EL (cell line): ENCODE measurements at places on chromosomes 2 and 18.
A peak's percentile ranks its signal among the peaks of the same experiment; 100 is the strongest.

DNA sequence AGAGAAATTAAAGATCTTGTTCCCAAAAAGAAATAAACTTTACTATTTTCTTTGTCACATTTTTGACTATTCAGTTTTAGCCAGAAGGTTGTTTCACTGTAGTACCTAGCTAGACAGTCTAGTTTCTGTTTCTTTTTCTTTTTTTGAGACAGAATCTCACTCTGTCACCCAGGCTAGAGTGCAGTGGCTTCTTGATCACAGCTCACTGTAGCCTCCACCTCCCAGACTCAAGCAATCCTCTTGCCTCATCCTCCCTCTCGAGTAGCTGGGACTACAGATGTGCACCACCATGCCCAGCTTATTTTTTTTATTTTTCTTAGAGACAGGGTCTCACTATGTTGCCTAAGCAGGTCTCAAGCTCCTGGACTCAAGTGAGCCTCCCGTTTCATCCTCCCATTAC is 2.2 kb downstream of the RBM45 start:
- DNase-seq: no peak

GRCh38 chr2:198114064-198114463 is 309.7 kb downstream of the PLCL1 start:
- DNase-seq: no peak

DNA sequence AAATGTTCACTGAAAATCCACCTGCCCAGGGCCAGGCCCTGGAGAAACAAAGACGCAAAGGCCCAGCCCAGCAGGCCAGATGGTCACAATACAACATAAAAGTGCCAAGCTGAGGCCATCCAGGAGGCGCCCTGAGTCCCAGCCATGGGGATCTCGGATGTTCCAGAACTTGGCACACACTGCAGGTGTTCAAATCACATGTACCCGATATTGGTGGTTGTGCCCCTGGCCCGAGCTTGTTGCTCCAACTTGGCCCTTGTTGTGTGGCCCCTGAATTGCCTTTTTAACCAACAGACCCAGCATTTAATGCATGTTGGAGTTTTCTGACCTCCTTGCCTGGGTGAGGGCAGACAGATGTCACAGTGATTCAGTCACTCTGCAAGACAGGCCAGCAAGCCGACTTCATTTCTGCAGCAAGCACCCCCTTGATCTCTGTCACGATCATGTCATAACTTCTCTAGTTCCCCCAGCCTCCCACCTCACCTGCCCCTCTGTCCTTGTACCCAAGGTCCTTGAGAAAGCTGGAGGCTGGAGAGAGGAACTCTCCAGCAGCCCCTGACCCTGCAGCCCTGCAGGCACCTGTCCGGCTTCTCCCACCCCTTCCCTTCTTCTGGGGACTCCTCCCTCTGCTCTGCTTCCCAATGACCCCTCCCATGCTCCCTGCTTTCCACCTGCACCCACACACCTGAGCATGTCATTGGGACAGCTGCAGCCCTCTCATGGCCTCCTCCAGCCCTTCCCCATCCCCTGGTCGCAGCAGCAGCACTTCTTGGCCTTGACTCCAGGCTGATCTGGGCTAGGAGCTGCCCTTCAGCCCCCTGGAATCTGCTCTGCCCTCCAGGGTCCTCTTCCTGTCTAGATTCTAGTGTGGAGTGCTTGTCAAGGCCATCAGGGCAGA is 9.1 kb downstream of the NGEF start:
- DNase-seq: no peak

GRCh38 chr2:197208024-197208423 is 102.6 kb downstream of the ANKRD44 start:
- DNase-seq: no peak

- peak; percentile 42 for DNase-seq
Measured at GRCh38 chr18:36186461-36187192, 670 bp upstream of the MOCOS start.

DNA sequence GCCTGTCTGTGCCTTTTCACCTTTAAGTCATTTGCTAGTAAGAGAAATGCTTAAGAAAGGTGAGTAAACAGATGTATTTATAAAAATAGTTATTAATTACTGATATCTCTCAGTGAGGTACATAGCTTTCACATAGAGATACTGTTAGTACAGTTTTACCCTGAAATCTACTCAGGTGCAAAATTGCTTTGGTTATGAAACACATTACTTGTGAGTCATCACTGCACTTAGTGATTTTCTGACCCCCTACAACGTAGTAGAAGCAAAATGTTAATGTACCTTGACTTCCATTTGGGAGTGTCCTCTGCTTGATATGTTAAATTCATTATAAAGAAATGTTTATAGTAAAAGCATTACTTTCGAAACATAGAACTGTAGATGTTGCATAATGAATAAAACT is 6.5 kb downstream of the GLS start:
- DNase-seq: peak; percentile 42

DNA sequence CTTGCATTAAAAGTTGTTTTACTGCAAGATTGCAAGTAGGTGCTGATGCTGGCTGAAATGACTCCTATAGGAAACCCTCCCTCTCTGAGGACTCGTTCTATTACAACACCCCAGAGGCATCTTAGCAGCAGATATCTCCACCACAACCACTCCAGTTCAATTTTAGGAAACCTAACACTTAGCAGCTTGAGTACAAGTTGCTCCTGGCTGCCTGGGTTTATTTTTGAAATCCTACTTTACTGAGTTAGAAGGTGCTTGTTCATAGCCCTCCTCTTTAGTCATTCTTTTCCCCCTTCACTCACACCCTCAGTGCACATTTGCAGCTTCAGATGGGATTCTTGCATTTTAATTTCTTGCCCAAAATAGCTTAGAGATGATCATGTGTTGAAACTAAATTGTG is 111.5 kb downstream of the MTCL1 start:
- DNase-seq: peak; percentile 69

- peak; percentile 75 for DNase-seq
Measured at GRCh38 chr2:150479075-150479915, 8.2 kb downstream of the RND3 start.

- no peak for DNase-seq
Measured at GRCh38 chr2:158221063-158222020, 119.7 kb downstream of the UPP2 start.

GRCh38 chr18:76188097-76188496 is 306.9 kb downstream of the ZNF516 start:
- no peak for DNase-seq

DNA sequence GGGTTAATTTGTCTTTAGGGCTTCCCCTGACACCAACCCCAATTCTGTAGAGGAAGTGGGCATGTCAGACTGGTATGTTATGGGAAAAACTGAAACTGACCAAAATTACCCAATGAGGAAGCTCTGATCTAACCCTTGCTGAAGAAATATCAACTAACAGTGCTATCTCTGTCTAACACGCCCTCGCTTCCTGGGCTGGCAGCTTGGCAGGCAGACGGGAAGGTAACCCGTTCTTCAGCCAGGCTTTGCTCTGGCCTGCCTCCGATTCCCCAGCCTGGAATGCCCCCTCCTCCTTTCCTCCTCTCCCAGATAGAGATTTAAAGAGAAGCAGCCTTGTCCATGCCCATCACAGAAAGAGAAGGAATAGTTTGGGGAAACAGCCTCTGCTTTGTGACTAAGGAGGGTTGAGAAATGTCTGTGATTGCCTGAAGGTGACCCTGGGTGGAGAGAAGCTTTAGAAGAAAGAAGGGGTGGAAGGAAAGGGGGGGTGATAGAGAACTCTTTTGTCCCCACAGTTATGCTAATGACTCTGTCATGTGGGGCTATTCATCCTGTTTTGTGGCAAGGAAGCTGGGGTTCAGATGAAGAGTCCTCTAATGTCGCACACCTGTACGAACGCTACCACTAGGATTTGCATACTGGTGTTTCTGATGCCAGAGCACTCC is 15.4 kb downstream of the HK2 start:
- no peak for DNase-seq

- no peak for DNase-seq
Measured at GRCh38 chr2:168574856-168575630, 119.0 kb downstream of the CERS6 start.

- no peak for DNase-seq
Measured at GRCh38 chr2:96969321-96969720, 17.1 kb downstream of the FAM178B start.

- no peak for DNase-seq
Measured at GRCh38 chr2:155178921-155179320, 480.4 kb downstream of the KCNJ3 start.

GRCh38 chr2:60312618-60313017 is 240.8 kb downstream of the BCL11A start:
- DNase-seq: no peak

GRCh38 chr2:224722770-224723169 is 6.6 kb upstream of the CCDC195 start:
- no peak for DNase-seq
